Memory B cell (primary cell): ENCODE measurements at places on chromosomes 12 and 14.

DNA sequence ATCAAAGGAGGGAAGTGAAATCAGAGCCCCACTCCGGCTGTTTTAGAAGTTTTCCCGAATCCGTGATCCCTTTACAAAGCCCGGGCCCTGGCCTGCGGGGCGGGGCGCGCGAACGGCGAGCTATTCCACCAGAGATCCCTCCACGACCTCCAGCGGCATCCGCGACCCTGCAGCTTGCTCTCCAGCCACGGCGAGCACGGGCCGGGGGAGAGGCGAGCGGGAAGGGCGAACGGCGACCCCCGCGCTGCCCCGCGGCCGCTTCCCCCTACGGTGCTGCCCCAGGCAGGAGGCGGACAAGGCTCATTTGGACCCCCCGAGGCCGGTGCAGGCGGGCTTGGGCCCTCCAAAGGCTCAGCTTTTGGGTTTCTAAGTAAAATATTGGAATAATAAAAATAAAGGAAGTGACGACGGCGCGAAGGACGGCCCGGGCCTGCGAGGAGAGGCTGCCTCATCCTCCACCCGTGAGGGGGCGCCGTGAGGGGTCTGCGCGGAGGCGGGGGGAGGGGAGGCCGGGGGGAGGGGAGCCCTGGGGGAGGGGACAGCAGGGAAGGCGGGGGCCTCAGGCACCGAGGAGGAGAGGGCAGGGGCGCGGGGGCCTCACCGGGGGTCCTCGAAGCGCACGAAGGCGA lies 613 bp downstream of the SRSF9 start:
- H3K27ac ChIP-seq, result peak overlapping the region; percentile 86
- H3K4me1 ChIP-seq, result peaks cover 22% of the 10 kb centered on the region
- peak overlapping the region; percentile 89 for H3K4me3 ChIP-seq
- DNase-seq, result peak; percentile 34
- H3K27me3 ChIP-seq, result no peaks in the 10 kb centered on the region
- H3K36me3 ChIP-seq, result peaks cover 14% of the 10 kb centered on the region

DNA sequence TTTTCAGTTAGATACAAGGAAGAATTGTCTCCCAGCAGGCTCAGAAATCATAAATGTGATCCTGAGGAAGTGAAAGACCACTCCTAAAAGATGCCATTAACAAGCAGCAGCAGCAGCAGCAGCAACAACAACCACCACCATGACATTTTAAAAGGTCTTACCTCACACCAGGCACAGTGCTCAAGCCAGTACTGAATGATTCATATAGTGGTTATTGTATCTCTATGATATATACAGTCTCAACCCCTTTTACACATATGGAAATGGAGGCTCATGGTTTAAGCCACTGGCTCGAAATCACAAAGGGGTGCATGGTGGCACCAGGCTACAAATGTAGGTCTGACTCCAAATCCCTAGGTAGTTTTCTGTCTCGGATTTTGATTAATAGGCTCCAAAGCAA lies 126.9 kb downstream of the KTN1 start:
- H3K4me3 ChIP-seq, result no peak overlapping the region
- no peaks in the 10 kb centered on the region for H3K36me3 ChIP-seq
- H3K27me3 ChIP-seq, result no peaks in the 10 kb centered on the region
- DNase-seq, result no peak
- no peak overlapping the region for H3K27ac ChIP-seq
- peaks cover 8% of the 10 kb centered on the region for H3K4me1 ChIP-seq

DNA sequence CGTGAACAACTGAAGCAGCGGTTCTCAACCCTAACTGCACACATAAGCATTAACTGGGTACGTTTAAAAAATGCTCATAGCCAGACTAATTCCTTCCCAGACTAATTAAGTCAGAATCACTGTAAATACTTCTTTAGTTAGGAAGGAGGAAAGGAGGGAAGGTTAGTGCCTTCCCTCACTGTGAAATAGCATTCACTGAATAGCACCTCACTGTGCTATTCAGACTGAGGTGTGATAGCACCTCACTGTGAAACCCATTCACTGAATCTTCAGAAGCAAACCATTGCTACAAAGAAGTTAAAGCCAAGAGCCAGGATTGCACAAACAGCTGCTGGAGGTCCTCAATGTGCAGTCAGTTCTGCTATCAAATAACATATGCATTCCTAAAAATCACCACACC lies 58.8 kb downstream of the RTN1 start:
- H3K4me1 ChIP-seq, result no peaks in the 10 kb centered on the region
- DNase-seq, result no peak
- H3K27ac ChIP-seq, result no peak overlapping the region
- H3K4me3 ChIP-seq, result no peak overlapping the region

DNA sequence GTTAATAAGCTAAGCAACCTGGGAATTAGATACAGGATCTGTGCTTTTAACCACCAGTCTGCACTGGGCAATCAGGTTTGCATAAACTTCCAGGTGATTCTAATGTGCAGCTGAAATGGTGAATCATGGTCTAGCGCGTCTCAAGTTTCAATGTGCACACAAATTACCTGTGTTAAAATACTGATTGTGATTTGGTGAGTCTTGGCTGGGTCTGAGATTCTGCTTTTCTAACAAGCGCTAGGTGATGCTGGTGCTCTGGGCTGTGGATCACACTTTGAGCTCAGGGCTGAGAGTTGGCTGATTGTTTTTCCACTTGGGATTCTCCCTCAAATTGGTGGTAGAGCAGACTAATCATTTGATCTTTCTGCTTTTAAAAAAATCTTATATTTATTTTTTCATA lies 124.8 kb downstream of the C12orf75 start:
- no peaks in the 10 kb centered on the region for H3K36me3 ChIP-seq
- no peaks in the 10 kb centered on the region for H3K4me1 ChIP-seq
- peaks cover 13% of the 10 kb centered on the region for H3K27me3 ChIP-seq
- H3K27ac ChIP-seq, result no peak overlapping the region
- H3K4me3 ChIP-seq, result no peak overlapping the region

GRCh38 chr12:122928404-122929147 lies 32.7 kb upstream of the VPS37B start:
- no peak overlapping the region for H3K4me3 ChIP-seq
- peaks cover 15% of the 10 kb centered on the region for H3K4me1 ChIP-seq
- H3K27ac ChIP-seq, result no peak overlapping the region
- H3K36me3 ChIP-seq, result no peaks in the 10 kb centered on the region
- DNase-seq, result no peak

GRCh38 chr12:100229876-100230275 lies 29.3 kb downstream of the ACTR6 start:
- DNase-seq, result no peak
- no peaks in the 10 kb centered on the region for H3K4me1 ChIP-seq
- peaks cover 3% of the 10 kb centered on the region for H3K36me3 ChIP-seq
- H3K4me3 ChIP-seq, result no peak overlapping the region
- H3K27me3 ChIP-seq, result no peaks in the 10 kb centered on the region

DNA sequence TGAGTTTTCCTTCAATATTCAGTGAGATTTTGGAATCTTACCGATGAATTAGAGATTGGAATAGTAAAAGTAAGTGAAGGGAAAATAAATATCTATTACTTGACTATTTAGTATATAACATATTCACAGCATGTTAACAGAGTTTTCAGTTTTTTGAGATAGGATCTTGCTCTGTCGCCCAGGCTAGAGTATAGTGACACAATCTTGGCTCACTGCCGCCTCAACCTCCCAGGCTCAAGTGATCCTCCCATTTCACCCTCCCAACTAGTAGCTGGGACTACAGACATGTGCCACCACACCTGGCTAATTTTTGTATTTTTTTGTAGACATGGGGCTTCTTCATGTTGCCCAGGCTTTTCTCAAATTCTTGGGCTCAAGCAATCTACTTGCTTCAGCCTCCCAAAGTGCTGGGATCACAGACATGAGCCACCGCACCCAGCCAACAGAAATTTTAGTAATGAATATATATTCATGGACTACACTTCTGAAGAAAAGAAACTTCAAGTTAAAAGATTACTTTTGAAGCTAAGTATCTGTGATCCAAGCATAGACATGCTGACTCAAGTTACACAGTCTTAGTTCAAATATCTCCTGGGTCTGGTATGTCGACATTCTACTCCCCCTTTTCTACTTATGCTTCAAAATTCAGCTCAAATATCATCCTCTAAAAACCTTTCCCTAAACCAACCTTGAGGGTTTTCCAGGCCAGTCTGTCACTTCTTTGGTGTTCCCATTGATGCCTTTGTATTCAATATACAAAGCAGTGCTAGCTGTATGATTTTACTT lies 13.8 kb downstream of the UBE2N start:
- H3K4me3 ChIP-seq, result peak overlapping the region; percentile 18
- no peak for DNase-seq
- peaks cover 48% of the 10 kb centered on the region for H3K4me1 ChIP-seq
- H3K27ac ChIP-seq, result peak overlapping the region; percentile 76
- H3K27me3 ChIP-seq, result no peaks in the 10 kb centered on the region

DNA sequence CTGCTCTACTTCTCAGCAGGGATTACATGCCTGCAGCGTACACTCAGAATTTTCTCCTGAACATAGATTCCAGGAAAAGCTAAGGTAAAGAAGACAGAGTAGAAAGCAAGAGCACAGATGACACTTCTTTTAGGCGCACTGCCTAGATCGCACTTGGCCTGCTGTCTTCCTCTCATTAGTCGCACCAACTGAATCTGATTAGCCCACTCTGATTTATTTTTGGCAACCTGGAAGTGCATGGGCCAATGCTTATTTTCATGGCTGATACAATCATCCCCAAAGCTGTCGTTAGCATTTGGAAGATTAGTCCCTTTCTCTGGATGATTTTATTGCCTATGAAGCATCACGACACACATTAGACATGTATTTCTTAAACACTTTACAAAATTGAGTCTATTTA lies 152.5 kb downstream of the PTPRO start:
- H3K4me1 ChIP-seq, result no peaks in the 10 kb centered on the region
- H3K27ac ChIP-seq, result no peak overlapping the region
- H3K27me3 ChIP-seq, result peaks cover 6% of the 10 kb centered on the region
- no peak overlapping the region for H3K4me3 ChIP-seq

- H3K4me1 ChIP-seq, result no peaks in the 10 kb centered on the region
- no peak overlapping the region for H3K27ac ChIP-seq
- H3K4me3 ChIP-seq, result no peak overlapping the region
- DNase-seq, result no peak
- H3K27me3 ChIP-seq, result no peaks in the 10 kb centered on the region
Measured at GRCh38 chr12:43428088-43428600, 123.9 kb downstream of the ADAMTS20 start.

DNA sequence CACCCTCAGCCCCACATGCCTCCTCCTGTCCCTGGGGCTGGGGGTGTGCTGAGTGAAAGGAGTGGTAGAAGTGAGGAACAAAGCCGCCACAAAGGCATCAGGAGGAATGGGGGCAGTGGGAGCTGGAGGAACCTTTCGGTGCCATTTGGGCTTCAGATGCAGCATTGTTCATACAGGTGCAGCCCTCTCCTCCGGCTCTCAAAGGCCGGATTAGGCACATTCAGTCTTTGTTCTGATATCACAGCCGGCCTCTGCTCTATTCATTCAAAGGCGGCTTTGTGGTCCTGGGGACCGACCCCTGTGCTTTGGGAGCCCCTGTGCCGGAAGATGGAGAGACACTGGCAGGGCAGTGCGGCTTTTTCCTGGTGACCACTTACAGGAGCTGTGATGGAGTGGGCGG lies 53.2 kb downstream of the SMOC1 start:
- H3K4me3 ChIP-seq, result no peak overlapping the region
- no peak overlapping the region for H3K27ac ChIP-seq
- no peaks in the 10 kb centered on the region for H3K36me3 ChIP-seq
- DNase-seq, result no peak
- H3K27me3 ChIP-seq, result peaks cover 15% of the 10 kb centered on the region
- H3K4me1 ChIP-seq, result no peaks in the 10 kb centered on the region

- H3K27ac ChIP-seq, result no peak within 1 kb of the TSS
- DNase-seq, result no peak
- no peaks in the 10 kb centered on the region for H3K4me1 ChIP-seq
- H3K36me3 ChIP-seq, result no peaks in the 10 kb centered on the region
- peaks cover 12% of the 10 kb centered on the region for H3K27me3 ChIP-seq
- H3K4me3 ChIP-seq, result no peak within 1 kb of the TSS
Measured at GRCh38 chr14:78170203-78170602, at the start of gene NRXN3. Gene NRXN3 (plus strand): TSS chr14:78170373. CDS start chr14:78243094, 72,721 bp downstream.

GRCh38 chr12:69966839-69967238 lies 141.8 kb downstream of the MYRFL start:
- no peaks in the 10 kb centered on the region for H3K27me3 ChIP-seq
- H3K4me3 ChIP-seq, result no peak overlapping the region
- DNase-seq, result no peak

DNA sequence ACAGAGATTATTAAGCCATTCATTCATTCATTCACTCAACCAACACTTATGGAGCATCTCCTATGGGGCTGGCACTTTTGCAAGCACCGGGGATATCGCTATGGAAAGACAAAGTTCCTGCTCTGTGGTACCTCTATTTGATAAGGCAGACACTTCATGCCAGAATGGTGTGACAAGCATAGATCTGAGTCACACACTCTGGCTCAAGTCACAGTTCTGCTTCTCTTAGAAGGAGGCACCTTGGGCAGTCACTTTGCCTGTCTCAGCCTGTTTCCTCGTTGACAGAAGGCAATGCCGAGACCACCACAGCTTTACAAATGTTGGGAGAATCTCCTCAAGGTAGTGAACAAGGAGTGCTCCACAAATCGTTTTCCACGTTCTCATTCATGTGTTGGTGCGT lies 205.2 kb downstream of the SLC41A2 start:
- DNase-seq, result no peak
- peaks cover 14% of the 10 kb centered on the region for H3K36me3 ChIP-seq
- no peaks in the 10 kb centered on the region for H3K27me3 ChIP-seq
- no peak overlapping the region for H3K4me3 ChIP-seq
- H3K27ac ChIP-seq, result no peak overlapping the region

DNA sequence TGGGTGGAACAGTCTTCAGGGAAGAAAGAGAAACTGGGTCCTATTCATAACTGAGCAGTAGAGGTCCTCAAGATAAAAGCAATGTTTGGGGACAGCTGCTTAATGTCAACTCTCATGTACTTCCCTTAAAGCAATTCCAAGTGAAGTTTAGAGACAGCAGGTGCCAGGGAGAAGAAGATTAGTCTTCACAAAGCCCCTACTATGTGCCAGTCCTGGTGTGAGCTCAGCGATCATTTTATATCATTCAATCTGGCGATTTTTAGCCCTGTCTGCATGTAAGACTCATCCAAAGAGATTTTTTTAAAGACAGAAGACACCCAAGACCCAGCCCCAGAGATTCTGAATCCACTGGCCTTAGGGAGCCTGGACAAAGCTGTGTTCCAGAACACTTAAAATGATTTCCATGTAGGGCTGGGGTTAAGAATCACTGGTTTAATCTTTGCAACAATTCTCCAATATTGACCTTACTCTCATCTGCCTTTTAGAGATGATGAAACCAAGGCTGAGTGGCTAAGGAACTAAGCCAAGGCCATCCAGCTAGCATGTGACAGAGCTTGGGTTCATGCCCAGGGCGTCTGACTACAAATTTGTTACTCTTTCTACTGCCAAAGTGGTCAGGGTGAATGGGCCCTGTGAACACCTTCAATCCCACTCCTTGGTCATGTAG lies 404.5 kb upstream of the TBX3 start:
- H3K27me3 ChIP-seq, result no peaks in the 10 kb centered on the region
- no peak overlapping the region for H3K4me3 ChIP-seq
- no peak overlapping the region for H3K27ac ChIP-seq
- no peak for DNase-seq
